Stimulated activated CD8-positive, alpha-beta memory T cell treated with anti-CD3 and anti-CD28 coated beads, Interleukin-4, amount 100 ng/mL, for 1 hour (primary cell): ENCODE measurements at places on chromosomes 5 and 9.

DNA sequence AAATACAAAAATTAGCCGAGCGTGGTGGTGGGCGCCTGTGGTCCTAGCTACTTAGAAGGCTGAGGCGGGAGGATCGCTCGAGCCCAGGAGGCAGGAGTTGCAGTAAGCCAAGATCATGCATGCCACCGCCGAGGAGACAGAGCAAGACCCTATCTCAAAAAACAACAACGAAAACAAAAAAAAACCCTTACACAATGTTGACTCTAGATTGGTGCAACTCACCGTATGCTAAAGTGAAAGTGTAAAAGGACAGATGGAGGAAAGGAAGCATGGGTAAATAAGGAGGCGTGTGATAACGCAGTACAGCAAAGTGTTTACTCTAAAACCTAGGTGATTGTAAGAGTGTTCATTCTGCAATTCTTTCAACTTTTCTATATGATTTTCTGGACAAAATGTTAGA, 15.9 kb upstream of the RUFY1 start:
- DNase-seq = no peak

DNA sequence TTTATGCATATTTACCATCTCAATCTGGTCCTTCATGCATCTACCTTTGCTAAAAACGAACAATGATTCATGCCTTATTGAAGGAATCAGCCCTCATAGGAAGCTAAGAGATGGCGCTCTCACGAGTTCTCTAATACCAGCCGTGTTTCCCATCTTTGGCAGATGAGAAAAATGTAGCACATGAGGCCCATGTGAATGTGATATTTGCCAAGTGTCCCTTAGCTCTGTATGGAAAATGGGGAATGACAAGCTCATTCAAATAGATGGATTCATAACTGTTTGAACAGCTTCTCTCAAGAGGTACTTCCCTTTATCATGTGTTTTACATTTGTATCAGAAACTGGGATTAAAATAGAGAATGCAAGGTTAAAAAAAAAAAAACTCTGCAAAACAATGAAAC, 66.1 kb downstream of the TTC39B start:
- no peak for DNase-seq

GRCh38 chr5:88675168-88675707, 207.7 kb downstream of the MEF2C start:
- no peak for DNase-seq

DNA sequence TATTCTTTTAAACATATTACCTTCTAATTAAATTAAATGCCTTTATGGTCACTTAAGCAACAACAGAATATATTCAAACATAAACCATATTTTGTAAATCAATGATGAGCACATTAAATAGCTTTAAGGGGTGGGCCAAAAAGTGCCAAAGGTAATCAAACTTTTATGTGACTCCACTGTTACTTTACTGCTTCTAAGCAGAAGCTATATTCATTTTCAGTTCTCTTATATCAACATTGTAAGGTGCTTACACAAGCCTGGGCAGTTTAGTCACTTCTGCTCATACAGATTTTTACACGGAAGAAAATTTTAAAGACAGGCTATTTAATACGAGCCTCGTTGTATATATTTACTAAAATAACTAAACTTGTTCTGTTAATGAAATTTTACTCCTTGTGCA, 29.9 kb downstream of the RFX3 start:
- no peak for DNase-seq

DNA sequence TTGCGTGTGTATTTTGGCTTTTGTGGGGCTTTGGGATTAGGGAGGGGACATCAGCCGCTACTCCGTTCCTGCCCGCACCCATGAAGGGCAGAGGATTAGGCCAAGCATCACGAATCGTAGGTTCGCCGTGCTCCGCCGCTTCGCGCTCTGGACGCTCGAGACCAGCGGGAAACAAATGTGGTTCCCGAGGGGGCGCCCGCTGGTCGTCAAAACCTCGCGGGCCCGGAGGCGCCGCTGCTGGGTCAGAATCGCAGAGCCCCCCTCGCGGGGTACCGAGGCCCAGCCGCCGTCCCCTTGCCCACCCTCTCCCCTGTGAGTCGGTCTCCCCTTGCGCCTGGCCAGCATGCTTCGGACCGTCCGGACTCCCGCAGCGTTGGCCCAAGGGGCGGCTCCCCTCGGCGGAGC, 2.3 kb upstream of the PAX5 start:
- DNase-seq = no peak

- DNase-seq = no peak
These were observed 44.4 kb downstream of the EFCAB9 start for GRCh38 chr5:172238334-172238733.

GRCh38 chr5:101160002-101160401, 256.9 kb upstream of the ST8SIA4 start:
- DNase-seq = no peak

DNA sequence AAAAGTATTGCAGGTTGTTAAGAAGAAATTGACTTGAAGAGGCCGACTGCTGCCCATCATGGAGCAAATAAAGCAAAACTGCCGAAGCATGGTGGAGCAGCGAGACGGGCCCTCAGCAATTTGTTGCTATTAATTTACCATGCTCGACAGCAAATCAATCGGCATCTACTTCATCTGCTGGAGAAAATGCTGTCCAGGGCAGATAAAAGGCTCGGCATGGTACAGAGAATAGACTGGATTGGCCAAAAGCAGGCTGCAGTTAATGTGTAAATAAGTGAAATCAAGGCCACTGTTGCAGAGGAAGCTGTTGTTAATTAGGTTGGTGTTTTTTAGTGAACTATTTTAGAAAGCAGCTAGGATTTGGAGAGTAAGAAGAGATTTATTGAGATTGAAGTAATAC, 8.3 kb downstream of the TLE4 start:
- no peak for DNase-seq

DNA sequence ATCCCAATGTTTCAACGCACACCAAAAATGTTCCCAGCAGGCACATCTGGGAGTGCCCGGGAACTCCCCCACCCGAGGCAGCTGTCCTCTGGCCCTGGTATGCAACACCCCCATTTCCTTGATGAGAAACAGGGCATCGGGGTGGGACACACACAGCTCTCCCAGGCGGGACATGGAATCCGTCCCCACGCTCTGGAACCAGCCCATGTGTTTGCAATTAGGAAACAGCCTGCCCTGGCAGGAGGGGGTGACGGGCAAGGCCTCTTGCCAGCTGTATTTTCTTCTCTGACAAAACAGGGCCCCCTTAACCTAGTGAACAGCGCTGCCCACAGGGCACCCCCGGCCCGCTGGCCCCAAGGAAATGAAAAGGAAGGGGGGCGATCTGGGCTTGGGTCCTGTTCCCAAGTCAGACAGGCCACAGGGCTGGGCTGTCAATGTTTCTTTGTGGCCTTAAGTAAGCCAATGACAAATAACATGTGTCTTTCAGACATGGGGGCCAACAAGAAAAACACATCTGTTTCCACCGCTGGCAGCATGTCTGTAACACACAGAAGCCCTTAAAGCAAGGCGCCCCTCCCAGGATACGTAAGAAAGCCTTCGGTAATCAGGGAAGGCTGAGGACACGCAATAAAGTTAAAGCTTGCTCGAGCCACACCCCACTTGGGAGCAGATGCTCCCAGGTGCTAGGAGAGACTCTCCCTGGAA, 125.3 kb downstream of the ROR2 start:
- DNase-seq = no peak

DNA sequence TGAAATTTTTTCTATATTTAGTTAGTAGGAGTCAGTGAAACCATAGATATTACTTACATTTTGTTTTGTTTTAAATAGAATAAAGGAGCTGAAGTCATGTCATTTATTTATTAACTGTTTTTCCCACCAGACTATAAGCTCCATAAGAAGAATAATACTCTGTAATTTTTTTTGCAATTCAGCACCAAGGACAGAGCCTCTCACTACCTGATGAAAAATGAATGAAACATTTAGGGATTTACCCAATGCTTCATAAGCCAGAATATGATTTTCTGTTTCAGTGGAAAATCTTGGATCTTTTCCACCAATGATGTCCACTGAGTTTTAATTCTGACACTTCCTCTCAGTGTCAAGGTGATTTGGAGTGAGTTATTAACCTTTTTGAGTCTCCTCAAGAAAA, 624.9 kb upstream of the GRAMD2B start:
- no peak for DNase-seq

GRCh38 chr9:107487521-107488374, 1.8 kb downstream of the KLF4 start:
- no peak for DNase-seq

DNA sequence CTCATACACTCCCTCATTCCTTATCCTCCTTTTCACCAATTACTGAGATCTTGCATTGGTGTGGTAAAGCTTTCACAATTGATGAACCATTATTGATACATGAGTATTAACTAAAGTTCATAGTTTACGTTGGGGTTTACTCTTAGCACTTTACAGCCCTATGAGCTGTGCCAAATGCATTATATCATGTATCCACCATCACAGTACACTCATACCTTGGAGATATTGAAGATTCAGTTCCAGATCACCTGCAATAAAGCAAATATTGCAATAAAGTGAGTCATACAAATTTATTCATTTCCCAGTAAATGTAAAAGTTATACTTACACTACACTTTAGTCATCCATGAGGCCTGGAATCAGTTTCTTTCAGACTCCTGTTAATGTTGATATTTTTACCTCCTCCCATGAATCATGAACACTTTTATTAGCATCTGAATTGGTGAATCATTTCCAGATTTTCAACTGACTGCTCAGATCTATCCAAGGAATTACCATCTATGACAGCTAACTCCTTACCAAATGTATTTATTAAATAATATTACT, 546.6 kb upstream of the PTPRD start:
- DNase-seq = no peak

DNA sequence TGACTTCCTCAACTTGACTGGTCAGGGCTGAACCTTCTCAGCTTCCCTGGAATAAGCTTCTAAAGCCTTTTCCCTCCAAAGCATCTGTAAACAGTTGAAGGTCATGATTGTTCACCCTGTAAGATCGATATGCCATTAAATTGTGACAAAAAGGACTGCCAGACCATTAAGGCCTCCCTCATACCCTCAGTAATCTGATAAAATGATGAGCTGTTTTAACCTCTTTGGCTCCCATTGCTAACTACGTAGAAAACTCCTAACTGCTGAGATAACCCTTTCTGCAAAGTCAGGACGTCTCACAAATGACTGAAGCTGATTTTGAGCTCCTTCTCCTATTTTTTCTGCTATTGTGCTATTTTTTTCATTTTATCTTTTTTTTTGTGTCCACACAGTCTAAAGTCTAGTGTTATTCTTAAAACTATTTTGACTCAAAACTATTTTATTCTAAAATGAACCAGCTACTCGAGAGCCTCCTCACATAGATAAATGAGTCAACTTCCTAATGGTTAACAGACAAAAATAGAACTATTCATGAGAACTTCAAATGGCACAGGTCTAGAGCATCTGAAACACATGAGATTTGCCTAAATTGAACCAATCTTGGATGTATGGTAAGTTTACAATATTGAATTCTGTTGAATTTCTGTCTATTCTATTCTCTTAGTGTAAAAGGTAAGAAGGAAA, 395.6 kb upstream of the TLE4 start:
- DNase-seq = no peak

- DNase-seq = no peak
These were observed 201.1 kb downstream of the SEMA5A start for GRCh38 chr5:9344751-9345240.

- DNase-seq = no peak
These were observed 371.3 kb downstream of the ACTL7B start for GRCh38 chr9:108484468-108484867.

GRCh38 chr5:68528821-68529273, 313.3 kb downstream of the PIK3R1 start:
- no peak for DNase-seq

GRCh38 chr9:28056466-28056865, 483.2 kb upstream of the C9orf72 start:
- no peak for DNase-seq

DNA sequence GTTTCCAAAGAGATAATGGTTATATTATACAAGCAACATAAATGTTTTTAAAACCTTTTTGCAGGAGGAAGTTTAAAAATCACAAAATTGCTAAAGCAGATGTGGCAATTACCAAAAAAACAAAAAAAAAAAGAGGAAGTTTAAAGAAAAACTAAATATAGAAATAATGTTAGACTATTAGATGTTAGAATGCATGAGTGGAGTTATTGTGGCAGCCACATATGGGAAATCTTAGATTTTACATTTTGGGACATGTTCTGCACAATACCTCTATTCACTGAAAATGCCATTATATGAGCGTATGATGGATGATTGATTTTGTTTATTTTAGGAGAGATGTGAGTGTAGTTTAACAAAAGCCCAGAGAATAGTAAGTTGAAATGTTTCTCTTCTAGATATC, 31.2 kb upstream of the DTWD2 start:
- DNase-seq = no peak

GRCh38 chr5:314676-315487, 6.6 kb upstream of the AHRR start:
- no peak for DNase-seq

DNA sequence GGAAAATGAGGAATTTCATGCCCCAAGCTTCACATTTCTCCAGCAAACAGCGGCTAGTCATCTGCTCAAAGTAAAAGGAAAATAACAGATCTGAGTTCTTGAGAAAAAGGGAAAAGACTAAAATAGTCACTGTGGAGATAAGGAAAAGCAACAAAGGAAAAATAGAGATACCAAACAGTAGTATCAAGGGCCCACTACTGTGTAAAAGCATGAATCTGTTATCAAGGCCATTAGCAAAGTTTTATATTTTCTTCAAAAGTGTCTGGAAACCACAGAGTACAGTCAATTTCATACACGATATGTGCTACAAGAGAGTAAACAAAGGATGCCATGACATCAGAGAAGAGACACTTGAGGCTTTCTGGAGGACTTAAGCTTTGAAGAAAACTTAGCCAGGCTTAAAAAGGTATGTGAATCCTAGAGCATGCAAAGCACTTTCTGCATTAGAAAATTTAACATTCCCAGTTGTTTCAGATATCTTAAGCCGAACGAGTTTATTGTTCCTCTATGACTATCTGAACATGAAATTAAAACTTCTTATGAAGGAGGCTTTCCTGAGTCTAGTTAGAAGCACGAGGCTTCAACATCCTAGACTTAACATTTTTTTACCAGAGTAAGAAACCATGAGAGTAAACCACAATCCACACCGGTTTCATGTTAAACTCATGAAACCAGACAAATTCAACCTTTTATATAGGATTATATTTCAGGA, 1.2 kb downstream of the TTC33 start:
- no peak for DNase-seq

DNA sequence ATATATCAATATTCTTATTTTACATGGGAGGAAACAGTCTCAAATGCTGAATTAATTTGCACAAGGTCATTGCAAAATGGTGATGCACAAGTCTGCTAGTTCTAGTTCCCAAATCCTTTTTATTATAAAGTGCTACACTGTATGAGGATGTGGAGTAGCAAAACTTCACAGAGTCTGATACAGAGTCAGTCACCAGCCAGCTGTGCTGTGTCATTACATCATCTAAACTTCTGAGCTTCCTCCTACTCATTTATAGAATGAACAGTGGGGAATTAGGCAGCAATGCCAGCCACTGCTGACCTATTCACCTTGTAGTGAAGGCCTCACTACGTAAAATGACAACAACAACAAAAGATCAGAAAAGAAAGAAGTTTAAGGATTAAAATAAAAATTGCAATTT, 357.8 kb downstream of the TMEM167A start:
- DNase-seq = no peak
